NCI-H2171 (cell line): ENCODE measurements at places on chromosomes 6 and 20.
A peak's percentile ranks its signal among the peaks of the same experiment; 100 is the strongest.

- DNase-seq: no peak
These were observed 336.8 kb downstream of the RFPL4B start for GRCh38 chr6:112683926-112684325.

DNA sequence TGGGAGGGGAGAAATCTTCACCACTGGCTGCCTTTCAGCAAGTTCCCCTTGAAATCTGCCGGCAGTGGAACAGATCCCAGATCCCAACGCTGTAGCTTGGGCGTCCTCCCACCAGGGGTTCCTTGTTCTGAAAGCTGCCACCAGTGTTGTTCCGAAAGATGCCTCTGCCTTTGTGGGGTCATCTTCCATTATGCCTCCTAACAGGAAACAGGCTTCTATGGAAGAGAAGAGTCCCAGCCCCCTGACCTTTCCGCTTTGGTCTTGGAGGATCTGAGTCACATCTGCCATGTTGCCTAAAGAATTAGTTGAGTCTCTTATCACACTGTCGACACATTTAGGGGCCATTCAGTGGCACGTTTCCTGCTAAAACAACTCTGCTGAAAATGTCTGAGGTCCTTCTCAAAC is 57.5 kb upstream of the NFATC2 start:
- no peak for DNase-seq

DNA sequence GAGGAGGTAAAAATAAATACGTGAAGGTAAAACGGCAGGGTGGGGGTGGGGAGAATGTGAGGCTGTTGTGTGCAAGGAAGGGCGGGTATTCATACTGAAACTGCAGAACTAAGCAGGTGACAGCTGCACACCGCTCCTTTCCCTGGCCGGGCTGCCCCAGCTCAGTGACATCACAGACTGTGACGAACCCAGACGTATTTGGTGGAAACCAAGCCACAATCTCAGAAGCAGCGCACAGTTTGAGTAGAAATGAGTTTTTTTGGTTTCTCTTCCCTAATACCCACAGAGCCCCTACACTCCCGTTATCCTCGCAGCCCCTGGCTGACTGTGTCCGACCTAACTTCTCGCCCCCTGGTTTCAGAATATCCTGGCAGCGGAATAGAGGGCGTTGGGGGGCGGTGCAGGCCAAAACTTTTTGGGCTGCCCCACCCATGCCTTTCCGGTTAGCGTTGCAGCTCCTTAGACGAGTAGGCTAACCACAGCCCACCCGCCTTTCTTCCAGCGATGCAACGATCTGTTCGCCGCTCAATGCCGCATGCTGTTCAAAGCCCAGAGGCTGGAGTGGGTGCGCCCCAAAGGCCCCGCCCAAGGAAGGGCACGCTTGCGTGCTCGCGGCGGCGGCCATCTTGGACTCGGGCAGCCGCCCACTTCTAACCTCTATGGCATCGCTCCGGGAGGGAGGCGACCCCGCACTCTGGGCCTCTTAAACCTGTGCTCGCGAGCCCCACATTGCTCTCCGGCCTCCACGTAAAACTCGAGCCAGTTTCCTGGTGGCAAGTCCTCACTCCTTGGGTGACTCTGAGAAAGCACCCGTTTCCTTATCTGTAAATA is 9.1 kb downstream of the BAK1 start:
- peak; percentile 83 for DNase-seq

DNA sequence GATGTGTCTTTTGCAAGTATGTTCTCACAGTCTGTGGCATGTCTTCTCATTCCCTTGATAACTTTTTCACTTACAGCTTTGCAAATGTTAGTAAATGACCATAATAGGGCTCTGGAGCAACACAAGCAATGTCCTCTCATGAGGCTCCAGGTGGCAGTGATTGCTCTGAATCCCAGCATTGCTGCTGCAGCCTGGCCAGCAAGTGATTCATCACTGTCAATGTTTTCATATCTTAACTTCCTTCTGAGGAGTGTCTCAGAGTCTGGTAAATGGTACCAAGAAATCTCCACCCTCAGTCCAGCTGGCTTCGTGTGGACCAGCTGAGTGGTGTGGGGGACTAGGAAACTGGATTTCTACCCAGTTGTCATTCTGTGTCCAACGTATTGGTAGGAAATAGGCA is 139.6 kb downstream of the MYLK4 start:
- DNase-seq: no peak

DNA sequence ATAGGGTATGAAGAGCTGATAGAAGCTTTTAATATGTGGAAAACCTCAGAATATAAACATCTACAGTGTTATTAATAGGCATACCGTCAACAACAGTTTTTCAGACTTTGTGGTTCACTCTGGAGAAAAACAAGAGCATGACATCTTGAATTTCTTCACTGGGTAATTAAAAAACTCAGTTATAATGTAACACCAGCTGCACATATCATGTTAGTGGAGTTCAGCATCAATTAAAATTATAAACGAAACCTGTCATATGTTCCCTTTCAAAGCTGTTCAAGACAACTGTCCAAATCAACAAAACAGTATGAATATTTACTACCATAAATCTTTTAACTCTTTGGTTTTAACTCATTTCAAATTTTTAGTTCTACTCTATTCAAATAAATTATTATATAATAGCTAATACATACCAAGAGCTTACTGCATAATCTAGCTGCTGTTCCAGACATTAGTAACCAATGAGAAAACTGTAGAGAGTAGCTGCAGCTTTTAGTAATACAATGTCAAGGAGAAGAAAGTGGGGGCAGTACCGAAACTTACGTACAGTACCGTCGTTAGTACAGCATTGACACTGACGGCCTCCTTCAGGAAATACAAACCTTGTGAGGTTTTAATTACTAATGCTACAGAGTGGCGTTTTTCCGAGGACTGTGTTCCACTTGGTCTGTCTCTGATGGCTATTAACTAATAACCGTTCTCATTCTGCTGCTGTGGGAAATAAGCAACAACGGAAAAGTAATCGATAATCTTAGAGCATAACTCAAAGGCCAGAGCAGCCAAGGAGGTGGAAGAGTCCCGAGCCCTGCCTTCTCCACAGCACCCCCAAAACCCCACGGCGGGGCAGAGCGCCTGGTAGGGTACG is 532 bp upstream of the PM20D2 start:
- peak; percentile 23 for DNase-seq
